ENCODE measurements at places on chromosomes 11 and 22.
A peak's percentile ranks its signal among the peaks of the same experiment; 100 is the strongest.

GRCh38 chr11:120801801-120802689, 221.9 kb upstream of the TBCEL start:
- peak; percentile 44 for DNase-seq

DNA sequence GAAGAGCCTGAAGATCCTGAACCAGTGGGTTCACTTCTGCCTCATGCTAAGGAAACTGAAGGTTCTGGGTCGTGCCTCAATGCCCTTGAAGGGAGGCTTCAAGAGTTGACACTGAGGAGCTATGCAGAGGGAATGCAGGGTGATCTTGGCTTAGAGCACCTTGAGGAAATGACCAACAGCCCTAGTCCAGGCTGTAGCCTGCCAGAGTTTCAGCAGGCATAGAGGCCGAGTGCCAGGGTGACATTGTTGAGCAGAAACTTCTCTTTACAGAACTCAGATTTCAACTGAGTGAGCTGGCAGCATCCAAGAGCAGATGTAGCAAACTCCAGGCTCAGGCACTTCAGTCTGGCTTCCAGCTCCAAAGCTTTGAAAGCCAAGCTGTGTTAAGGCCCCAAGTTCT, 23.1 kb upstream of the CAPRIN1 start:
- DNase-seq: no peak

DNA sequence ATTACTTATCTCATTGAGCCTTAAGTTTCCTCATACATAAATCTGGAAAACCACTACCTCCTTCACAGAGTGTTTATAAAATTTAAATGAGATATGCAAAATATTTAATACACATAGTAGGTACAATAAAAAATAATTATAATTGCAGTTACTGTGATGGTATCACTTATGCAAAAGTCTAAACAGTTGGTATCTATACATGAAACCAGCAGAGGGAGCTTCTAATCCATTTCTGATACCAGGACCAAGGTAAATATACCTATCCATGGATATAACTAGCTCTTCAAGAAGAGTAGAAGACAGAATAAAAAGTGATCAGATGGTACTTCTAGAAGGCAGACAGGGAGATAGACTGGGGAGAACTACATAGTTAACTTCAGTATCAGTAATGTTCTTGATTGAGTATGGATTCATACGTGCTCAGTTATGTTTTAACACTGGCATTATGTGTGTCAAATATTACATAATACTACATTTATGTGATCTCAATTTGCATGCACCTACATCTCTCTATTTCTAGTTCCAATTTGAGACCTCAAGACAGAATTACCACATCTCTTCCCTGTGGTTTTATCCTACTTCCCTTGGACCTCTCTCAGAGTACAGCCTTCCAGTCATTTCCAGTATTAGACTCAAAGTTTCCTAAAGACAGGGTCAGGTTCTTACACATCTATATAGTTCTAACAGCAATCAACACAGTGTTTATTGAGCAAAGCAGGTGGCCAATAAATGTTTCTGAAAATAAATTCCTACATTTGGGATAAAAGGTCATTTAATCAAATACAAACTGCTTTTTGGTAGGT, 13.7 kb upstream of the TSG101 start:
- no peak for DNase-seq

GRCh38 chr11:4962816-4963215, 7.3 kb upstream of the OR51A2 start:
- no peak for DNase-seq

GRCh38 chr22:27859336-27859735, 57.8 kb upstream of the MN1 start:
- DNase-seq: no peak

- DNase-seq: no peak
These were observed 27.4 kb downstream of the TSPAN4 start for GRCh38 chr11:870127-870413.

DNA sequence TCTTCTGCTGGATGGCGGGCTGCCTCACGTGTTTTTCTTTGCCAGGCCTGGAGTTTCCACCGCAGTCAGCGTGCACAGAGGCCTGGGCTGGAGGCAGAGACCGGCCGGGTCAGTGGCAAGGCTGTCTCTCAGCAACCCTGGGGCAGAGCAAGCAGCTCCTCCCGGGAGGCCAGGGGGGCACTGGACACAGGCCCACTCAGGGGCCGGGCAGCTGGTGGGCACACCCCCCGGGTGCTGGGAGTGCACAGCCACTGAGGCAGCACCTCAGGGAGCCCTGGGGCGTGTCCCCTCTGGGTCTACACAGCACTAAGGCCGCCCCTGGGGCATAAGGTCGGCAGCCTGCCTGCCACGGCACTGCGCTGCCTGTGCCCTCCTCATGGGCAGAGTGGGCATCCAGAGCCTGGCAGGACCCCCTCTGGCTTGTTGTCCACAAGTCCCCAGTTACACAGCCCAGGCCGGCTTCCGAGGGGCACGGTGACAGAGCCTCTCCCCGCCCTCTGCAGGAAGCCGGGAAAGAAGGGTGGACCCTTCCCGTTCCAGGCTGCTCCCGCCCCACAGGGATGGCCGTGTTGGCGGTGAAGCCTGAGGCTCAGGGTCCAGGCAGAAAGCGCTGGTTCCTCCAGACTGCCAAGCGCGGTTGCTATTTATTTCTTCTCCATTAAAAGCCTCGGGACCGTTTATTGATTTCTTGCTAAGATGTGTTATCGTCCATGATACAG, 18.5 kb upstream of the TH start:
- DNase-seq: no peak

DNA sequence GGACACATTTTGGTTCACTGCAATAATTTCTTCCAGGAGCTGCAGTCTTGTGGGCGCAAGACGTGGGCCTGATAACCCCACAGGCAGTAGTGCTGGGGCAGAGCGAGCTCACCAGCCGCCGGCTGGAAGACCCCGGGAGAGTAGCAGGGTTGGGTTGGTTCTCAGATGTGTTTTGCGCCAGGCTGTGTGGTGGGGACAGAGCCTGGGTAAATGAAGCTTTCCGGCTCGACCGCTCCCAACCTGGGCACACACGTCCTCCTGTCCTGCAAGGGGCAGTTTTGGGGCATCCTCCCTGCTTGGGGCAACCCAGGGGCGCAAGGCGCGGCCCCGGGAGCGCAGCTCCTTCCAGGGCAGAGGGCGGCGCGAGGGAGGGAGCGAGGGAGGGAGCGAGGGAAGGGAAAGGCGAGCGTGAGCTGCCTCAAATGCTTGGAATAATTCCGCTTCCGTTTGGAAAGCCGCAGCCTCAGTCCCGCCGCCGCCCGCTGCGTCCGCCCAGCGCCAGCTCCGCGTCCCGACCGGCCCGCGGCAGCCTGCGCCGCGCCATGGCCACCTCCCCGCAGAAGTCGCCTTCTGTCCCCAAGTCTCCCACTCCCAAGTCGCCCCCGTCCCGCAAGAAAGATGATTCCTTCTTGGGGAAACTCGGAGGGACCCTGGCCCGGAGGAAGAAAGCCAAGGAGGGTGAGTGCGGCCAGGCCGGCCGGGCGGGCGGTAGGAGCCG, at the start of gene PARVA:
Gene PARVA, plus strand, starts transcription at position 466 of the 718 bp plus-strand sequence. Its CDS starts 77 bp downstream, at position 543.
- no peak for DNase-seq

- DNase-seq: no peak
These were observed 23.3 kb upstream of the EIF3D start for GRCh38 chr22:36552289-36552688.

DNA sequence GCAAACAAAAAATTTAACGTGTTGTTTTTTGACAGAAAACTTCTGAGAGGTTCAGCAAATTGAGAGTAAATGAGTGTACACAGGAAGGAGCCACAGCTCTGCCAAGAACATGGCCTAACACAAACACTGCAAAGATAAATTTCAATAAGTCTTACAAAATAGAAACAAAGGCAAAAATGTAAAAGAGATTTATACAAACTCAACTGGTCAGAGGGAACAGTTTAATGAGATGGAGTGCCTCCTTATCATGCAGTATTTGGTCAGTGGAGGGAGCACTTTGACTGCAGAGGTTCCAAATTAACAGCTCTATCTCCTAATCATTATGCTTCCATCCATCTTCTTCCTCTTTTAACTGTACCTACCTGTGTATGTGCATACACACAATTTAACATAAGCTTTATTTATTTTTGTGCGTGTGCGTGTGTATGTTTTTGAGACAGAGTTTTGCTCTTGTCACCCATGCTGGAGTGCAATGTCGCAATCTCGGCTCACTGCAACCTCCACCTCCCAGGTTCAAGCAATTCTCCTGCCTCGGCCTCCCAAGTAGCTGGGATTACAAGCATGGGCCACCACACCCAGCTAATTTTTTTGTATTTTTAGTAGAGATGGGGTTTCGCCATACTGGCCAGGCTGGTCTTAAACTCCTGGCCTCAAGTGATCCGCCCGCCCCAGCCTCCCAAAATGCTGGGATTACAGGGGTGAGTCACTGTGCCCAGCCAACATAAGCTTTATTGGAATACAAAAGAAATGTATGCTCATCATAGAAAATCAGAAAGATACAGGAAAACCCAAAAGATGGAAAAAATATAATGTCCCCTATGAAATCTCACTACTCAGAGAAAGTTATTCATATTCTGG, 111.9 kb downstream of the MRTFA start:
- DNase-seq: no peak

DNA sequence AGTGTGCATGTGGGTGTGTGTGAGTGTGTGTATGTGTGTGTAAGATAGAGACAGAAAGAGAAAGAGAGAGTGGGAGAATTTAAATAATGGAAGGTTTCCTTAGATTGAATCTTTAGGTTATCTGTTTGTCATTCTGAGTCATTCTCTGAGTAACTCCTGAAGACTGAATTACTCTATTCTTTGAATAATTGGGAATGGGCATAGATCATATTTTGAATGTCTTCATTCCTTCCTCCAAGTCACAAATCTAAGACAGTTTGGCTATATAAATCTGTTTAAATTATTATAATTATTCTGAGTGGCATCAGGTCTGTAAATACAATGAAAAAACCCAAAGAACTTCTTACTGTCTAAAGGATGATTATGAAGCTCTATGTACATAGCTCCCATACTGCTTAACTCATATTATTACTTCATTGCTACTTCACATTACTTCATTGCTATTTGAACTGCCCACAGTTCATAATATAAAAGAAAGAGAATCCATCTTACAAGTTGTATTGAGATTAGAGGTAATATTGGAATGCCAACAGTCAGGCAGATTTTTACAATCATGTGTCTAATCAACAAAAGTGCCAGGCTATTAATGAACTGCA, 346.6 kb upstream of the CCDC179 start:
- no peak for DNase-seq

GRCh38 chr11:83054904-83055380, 16.8 kb downstream of the RAB30 start:
- DNase-seq: no peak

GRCh38 chr11:22459048-22459447, 120.9 kb downstream of the SLC17A6 start:
- DNase-seq: no peak

- no peak for DNase-seq
These were observed 978 bp downstream of the CSDC2 start for GRCh38 chr22:41561788-41562187.

GRCh38 chr11:72491001-72491400, 56.7 kb upstream of the CLPB start:
- no peak for DNase-seq

DNA sequence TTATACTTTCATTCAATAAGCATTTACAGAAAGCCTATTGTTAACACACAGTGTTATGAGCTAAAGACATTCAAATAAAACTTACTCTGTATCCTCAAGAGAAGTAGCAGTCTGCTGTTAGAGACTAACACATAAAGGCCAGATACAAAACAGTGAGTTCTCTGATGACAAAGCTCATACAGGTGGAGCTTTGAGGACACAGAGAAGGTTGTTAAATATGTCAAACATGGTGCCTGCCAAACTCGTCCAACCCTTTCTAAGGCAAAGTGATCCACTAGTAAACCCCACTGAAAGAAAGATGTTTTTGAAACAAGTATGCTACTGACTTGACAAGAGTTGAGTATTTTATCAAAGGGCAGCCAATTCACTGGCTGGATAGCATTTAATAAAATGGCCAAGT, 70.1 kb downstream of the C2CD3 start:
- no peak for DNase-seq

DNA sequence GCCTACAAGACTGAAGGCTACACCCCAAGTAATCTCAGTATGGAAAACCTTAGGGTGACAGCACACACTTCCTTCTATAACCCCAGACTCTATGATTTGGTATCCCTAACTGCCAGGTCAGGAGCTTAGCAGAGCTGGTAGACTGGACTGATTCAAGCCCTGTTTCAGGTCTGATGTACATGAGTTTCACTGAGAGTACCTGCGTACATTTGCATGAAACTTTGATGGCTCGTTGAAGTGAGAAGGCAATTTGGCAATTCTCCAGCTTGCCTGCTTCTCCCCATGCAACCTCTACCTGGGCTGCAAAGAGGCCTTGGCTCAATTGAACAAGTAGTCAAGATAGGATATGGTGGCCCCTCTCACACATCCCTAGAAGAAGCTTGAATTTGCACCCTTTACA, 10.2 kb downstream of the FIBIN start:
- no peak for DNase-seq

DNA sequence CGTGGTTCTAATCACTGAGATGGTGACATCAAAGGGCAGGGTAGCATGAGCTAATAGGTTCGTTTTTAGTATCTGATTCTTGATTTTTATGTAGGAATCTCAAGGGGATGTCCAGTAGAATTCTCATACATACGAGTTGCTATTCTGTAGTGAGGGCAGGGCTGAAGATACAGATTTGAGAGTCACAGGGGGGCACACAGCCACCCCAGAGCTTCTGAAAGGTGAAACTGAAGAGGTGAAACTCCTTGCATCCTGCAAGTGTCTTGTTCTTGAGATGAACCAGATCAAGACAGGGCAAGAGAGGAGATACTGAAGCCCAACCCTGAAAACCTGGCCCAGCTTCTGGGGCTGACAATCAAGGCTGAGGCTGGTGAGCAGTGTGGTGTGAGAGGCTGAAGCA, 35.6 kb upstream of the TMEM123 start:
- DNase-seq: no peak

GRCh38 chr11:19524171-19524671, 188.4 kb upstream of the NAV2 start:
- no peak for DNase-seq

- no peak for DNase-seq
These were observed 1.3 kb downstream of the BMAL1 start for GRCh38 chr11:13278609-13279486.

DNA sequence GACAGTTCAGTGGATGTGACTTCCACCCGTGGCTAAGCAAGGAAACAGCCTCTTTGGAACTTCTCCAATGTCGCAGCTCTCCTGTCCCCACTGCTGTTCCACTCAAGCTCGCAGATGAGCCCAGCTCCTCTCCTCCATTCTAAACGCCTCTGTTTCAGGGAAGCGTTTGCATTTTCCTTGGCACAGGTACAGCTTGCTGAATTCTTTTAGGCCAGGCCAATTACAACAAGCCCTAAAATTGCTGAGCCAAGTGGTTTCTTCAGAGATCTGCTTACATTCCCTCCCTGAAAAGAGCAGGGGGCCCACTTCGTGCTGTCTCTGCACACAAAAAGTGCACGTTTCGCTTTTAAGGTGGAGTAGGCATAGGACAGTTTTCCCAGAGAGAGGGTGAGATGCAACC, 91.5 kb upstream of the BLID start:
- DNase-seq: no peak

Data from right renal cortex interstitium (tissue), 3 donors.